Activated naive CD4-positive, alpha-beta T cell (primary cell): ENCODE measurements at places on chromosomes 3 and 15.

DNA sequence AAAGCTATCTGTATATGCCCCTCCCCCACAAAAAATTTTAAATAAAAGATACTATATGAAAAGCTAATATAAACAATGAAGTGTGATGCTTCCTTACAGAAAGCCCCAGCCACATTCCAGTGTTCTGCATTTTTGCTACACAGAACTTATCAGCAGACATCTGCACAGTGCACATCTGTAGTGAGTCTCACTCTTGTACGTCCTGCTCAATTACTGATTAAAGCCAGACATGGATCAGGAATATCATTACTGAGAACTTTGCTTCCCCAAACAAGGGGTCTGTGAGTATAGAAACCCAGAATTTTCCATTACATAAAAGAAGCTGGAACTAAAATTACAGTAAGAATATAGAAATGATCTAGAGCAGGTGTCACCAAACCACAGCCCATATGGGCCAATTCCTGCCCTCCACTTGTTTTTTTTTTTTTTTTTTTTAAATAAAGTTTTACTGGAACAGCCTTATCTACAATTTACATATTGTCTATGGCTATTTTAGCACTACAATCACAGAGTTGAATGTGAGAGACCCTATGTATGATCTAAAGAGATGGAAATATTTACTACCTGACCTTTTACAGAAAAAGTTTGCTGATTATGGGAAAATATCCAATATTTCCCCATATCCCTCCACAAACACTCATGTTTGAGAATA lies 45.7 kb downstream of the UBP1 start:
- no peak for DNase-seq

DNA sequence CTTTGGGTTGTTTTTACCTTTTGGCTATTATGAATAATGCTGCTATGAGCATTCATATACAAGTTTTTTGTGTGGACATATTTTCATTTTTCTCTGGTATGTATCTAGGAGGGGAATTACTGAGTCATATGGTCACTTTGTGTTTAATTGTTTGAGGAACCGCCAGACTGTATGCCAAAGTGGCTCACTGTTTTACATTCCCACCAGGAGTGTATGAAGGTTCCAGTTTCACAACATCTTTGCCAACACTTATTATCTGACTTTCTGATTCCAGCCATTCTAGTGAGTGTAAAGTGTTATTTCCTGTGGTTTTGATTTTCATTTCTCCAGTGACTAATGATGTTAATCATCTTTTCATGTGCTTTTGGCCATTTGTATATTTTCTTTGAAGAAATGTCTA lies 51.8 kb downstream of the CMTM7 start:
- DNase-seq = no peak

- DNase-seq = no peak
Measured at GRCh38 chr3:55526332-55527030, 39.4 kb upstream of the WNT5A start.

- no peak for DNase-seq
Measured at GRCh38 chr3:46907271-46907670, 29.8 kb downstream of the PTH1R start.

DNA sequence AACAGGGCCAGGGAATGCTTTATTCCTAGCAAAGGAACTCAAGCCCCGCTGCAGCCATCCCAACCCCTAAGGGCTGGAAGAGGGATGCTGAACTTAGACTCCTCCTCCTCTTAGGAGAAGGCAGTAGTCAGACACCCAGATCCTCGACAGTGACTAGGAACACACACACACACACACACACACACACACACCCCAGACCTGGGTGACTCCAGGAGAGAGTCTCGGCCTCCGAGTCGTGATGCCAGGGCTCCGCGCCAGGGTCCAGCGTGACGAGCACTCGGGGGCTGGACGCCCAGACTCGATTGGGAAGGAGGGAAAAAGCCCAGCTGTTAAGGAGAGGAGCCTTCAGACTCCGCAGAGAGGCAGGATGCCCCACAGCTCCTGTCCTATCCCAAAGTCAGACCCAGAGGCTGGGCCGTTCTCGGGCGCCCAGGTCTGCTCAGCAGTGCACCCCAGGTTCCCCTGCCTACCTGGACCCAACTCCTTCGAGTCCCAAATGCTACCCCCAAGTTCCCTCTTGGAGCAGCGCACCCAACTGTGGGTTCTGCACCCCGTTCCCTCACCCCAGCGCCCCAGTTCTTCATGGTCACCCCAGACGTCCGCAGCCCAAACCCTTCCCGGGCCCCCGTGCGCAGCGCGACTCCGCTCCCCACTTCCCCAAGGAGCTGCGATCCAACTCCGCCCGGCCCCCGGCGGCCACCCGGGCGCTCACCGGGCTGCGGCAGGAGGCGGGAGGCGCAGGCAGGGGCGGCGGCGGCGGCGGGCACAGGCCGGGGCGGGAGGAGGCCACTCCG lies 421 bp downstream of the BMF start:
- DNase-seq = no peak
